ENCODE measurements at places on chromosomes 4 and X.

- no peak for DNase-seq
Measured at GRCh38 chrX:9598344-9598743, 133.5 kb downstream of the TBL1X start.

GRCh38 chrX:134172588-134173259 is 64.3 kb upstream of the CCDC160 start:
- DNase-seq, result no peak

- no peak for DNase-seq
Measured at GRCh38 chr4:8277356-8278008, 7.9 kb downstream of the HTRA3 start.

GRCh38 chr4:182201871-182202270 is 41.3 kb upstream of the TENM3 start:
- no peak for DNase-seq

- no peak for DNase-seq
Measured at GRCh38 chr4:82569727-82570126, 7.9 kb upstream of the TMEM150C start.

GRCh38 chr4:79467246-79467932 is 59.4 kb upstream of the GK2 start:
- DNase-seq, result no peak

GRCh38 chr4:106364282-106364681 is 4.3 kb downstream of the GIMD1 start:
- no peak for DNase-seq

DNA sequence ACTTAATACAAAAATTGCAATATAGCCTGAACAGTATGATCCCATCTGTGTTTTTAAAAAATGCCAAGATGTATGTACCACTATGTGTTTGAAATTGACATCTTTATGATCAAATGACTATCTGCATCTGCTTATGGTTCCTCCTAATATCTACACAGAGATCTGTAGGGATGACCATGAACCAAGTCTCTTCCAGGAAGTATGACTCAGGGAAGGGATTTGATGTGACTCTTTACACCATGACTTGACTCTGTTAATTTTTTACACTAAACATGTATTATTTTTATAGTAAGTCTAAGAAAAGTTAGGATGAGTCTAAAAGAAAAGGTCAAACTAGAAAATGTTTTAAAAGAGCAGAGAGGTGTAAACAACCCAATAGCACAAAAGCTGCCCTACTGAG is 164.0 kb downstream of the SH3KBP1 start:
- DNase-seq, result no peak

DNA sequence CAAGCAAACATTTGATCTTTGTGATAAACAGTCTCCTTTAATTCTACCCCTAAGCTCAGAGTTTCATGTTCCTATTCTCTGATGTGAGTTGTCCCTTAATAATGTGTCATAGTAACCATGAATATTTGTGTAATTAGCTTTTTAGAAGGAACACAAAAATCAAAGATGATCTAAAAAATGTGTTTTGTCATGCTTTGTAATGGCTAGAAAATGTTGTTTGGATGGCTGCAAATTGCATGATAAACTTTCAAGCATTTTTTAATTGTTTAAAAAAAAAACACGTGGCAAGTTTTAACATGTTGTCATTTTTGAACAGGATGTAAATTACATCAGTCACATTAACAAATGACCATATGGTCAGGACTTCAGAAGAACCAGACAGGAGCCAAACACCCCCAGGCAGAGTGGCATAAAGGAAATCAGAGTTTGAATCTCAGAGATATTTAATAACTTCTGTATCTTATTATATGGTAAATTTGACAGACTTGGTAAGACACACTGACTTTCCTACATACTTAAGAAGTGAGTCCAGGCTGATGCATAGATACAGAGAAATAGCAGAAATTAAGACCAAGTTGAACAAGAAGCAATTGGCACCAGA is 223.9 kb upstream of the VEGFC start:
- no peak for DNase-seq

GRCh38 chr4:147543034-147543433 is 62.1 kb downstream of the EDNRA start:
- DNase-seq, result no peak

- no peak for DNase-seq
Measured at GRCh38 chr4:26476545-26476944, 13.7 kb downstream of the CCKAR start.

GRCh38 chrX:45751156-45751555 is 550.5 kb upstream of the DIPK2B start:
- no peak for DNase-seq

DNA sequence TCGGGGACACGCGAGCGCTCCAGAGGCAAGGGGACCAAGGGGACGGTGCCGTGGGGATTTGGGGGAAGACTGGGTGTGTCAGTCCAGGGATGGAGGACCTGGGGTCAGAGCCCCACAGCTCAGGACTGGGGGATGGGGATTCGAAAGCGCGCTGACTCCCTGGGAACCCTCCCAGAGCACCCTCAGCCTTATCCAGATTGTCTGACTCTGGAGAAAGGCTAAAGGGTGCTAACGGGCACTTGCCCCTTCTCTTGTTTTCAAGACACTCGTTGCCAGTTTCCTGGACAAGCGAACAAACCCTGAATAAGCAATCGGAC is 1.1 kb downstream of the DOCK11 start:
- DNase-seq, result no peak

- DNase-seq, result no peak
Measured at GRCh38 chr4:140903522-140904475, 147.6 kb upstream of the TBC1D9 start.

DNA sequence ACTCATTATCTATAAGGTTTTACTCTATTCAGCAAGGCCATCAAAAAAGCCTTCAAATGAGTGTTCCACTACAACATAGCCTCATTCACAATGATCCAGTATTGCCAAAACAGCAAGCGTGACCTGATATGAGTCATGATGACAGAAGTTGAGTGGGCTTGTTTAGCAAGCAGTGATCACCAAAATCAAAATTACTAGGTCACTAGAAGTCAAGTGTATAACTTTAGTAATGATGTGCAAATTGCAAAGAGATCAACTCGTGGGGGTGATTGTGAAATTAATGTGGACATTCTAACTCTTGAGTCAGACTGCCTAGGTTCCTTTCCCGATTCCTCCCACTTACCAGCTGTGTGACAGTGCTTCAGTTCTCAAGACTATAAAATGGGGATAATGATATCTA is 124.5 kb downstream of the CHM start:
- peak; percentile 25 for DNase-seq

DNA sequence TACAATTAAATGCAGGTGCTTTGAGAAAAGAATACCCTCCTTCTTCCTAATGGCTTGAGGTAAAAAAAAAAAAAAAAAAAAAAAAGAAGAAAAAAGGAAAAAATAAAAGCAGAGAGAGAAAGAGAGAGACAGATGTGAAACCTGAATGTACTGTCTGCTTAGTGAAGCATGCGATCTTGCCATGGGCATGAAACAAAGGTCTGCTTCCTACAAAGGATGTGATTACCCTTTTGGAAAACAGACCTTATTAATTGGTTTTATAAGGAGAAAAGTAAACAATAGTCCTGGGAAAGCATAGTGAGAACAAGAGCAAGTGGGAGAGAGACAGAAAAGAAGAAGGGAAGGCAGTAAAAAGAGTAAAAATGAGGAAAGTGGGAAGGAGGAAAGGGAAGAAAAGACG is 526.1 kb upstream of the PABPC4L start:
- DNase-seq, result no peak

DNA sequence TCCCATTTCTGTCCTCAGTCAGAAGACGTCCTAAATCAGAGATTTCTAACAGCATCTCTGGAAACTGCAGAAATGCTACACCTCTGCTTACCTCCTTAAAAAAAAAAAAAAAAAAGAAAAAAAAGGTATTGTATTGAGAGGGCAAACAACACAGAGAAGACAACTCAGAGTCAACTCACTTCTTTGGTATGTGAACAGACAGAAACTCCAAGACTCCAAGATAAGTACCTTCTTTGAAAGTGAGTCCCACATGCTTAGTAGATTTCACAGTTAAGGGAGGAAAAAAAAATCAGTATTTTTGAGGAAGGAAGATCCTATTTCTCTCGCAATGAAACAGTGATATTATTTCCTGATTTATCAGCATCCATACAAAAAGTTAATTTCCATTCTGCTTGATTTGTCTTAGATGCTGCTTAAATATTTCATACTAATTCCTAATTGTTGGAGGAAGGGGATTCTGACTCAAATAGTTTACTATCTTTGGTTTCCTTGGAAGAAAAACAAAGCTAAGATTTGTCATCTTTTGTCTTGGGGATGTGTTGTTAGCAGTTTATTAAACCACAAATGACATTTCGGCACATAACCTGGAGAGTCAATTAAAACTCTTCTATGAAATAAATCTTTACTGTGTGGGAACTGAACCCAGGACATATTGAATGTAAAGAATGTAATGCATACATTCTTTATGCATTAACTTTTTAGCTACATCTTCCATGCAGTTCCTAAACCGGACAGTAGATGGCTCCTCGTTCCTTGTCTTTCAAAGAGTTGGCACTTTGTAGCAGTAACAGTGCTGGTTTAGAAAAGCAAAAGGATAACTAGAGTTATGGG is 4.7 kb downstream of the RASGEF1B start:
- DNase-seq, result peak; percentile 77

DNA sequence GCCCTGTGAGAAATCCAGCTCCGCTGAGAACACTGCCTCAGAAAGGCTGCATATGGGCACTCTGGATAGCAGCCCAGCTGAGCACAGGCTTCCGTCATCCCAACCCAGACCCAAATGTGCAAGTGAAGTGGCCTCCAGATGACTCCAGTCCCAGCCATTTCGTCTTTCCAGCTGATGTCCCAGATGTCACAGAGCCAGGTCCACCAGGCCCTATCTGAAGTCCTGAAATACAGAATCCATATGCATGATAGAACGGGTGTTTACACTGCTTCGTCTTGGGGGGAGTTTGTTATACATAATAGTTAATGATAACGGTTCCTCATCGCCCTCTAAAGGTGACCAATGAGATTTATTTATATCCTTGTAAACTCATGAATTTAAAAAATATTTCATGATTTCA is 72.6 kb upstream of the TRIM2 start:
- no peak for DNase-seq

GRCh38 chrX:37824491-37825214 is 22.7 kb downstream of the DYNLT3 start:
- DNase-seq, result no peak

- DNase-seq, result no peak
Measured at GRCh38 chrX:38820751-38821150, 19.5 kb downstream of the MID1IP1 start.

- no peak for DNase-seq
Measured at GRCh38 chr4:4269331-4269731, 20.6 kb downstream of the LYAR start.

DNA sequence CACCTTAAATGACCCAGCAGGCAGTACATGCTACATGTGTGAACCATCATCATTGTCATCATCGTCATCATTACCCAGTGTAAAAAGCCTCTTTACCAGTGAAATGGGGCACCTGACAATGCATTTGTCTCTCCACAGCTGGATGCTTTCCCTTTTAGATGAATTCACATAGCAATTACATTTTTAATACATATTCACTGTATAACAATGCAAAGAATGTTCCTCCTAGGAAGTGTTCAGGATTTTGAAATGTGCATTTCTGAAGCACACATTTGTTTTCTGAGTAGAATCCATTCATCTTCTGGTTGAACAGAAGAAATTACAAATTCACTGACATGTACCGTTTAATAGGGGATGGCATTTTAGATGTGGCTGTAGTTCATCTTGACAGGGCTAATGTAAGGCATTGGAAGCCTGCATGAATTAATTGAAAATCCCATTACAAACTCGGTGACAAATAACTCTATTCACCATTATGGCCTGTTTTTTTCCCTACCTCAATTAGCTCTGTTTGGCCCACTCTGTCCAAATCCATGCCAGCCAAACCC is 111.1 kb downstream of the SH3RF1 start:
- peak; percentile 60 for DNase-seq

- DNase-seq, result peak; percentile 32
Measured at GRCh38 chrX:39896951-39897740, 200.6 kb downstream of the BCOR start.

DNA sequence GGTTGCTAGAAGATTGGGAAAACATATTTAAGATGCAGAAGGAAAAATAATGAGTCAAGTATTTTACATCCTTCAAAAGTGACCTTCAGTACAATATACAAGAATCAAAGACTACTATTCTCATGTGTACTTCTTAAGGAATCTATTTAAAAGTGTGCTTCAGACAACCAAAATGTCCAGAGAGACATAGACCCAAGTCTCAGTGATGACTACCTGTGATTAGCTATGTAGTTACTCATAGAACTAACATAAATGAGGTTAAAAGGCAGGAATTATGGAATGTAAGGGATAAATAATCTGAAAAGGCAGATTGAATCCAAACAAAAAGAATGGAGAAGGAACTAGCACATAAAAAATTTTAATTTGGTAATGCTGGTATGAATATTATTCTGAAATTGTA is 634.7 kb upstream of the FAM241A start:
- no peak for DNase-seq

GRCh38 chr4:152577708-152578396 is 42.0 kb upstream of the FBXW7 start:
- no peak for DNase-seq

- DNase-seq, result no peak
Measured at GRCh38 chr4:181213551-181213950, 1029.7 kb upstream of the TENM3 start.

DNA sequence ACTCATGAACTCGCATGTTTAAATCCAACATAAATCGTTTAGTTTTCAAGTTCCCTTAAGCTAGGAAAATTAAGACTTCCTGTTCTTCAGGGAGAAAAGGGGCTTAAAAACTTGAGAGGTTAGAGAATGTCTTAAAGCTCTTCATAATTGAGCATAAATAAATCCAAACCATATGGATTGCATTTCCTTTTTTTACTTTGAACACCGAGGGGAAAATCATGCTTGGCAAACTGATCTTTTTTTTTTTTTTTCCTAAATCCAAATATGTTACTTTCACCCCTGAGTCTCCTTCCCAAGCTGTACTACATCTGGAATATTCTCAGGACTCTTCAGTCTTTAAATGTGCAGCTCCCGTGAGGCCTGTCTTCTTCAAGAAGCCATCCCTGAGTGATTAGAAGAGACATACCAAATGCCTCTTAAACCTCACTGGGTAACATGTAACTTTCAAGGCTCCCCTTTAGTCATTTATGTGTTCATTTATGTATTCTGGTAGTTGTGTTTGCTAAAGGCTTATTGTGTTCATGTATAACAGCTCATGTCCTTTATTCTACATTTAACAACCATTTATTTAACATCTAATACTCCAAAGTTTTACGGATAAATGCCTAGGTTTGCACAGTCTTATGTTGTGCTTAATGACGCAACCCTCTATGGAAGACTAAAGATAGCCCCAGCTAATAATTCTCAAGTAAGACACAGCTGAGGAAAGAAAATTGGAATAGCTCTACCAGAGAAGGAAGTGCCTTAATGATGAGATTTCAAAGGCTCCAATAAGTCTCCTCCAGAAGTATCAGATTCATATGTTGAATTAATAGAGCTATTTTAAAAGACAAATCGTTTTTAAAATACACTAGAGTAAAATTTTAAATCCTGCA is 107.0 kb downstream of the AGTR2 start:
- DNase-seq, result no peak

- no peak for DNase-seq
Measured at GRCh38 chr4:145320294-145320693, 139.9 kb upstream of the OTUD4 start.

- DNase-seq, result no peak
Measured at GRCh38 chr4:7526491-7526890, 91.8 kb upstream of the PSAPL1 start.

Measured in brain microvascular endothelial cell (primary cell).